HL-60 (cell line): ENCODE measurements at places on chromosomes 4 and X.
A peak's percentile ranks its signal among the peaks of the same experiment; 100 is the strongest.

DNA sequence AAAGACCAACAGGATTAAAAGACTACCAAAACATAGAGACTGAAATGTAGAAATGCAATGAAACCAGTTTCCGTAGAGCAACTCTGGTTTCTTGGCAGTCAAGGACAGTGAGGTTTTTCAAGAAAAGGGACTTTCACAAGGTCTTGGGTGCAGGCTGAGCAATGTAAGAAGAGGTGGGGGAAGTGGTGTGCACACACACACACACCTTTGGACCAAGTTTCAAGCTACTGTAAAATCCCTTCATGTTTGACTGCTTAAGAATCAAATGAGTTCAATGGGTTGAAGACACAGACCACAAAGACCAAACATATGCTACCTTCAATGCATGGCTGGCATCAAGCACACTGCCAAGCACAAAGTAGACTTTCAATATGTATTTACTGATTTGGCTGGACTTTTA is 17.8 kb upstream of the MCF2 start:
- no peak for DNase-seq

DNA sequence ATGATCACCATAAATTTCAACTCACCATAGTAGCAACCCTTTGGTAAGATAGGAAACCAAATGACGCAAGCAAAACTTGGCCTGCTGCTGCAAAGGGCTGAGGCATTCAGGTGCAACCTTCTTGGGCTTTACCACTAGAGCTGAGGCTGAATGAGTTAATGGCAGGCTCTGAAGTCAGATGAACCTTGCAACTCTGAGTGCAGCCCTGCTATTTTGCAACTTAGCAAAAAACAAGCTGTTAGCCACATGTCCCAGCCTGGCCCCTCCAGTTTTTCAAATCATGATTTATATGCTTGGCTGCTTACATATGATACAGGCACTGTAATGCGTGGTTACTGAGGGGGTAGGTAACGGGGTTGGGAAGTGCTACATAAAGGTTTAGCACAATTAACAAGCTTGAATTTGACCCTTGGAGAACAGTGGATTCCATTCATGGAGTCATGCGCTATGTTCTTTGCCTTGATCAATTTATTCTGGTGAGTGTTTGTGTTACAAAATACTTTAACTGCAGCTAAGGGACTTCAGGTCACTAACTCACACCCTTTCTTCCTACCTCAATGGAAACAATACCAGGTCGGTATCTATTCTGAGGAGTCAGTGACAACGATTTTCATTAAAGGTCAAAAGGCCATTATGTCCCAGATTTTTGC is 80.5 kb upstream of the PPARGC1A start:
- no peak for DNase-seq

GRCh38 chr4:133968174-133968573 is 233.4 kb downstream of the PABPC4L start:
- DNase-seq: no peak

GRCh38 chrX:2550328-2551020 is 49.7 kb upstream of the DHRSX start:
- no peak for DNase-seq

GRCh38 chr4:15254236-15254880 is 173.5 kb upstream of the C1QTNF7 start:
- DNase-seq: peak; percentile 45

DNA sequence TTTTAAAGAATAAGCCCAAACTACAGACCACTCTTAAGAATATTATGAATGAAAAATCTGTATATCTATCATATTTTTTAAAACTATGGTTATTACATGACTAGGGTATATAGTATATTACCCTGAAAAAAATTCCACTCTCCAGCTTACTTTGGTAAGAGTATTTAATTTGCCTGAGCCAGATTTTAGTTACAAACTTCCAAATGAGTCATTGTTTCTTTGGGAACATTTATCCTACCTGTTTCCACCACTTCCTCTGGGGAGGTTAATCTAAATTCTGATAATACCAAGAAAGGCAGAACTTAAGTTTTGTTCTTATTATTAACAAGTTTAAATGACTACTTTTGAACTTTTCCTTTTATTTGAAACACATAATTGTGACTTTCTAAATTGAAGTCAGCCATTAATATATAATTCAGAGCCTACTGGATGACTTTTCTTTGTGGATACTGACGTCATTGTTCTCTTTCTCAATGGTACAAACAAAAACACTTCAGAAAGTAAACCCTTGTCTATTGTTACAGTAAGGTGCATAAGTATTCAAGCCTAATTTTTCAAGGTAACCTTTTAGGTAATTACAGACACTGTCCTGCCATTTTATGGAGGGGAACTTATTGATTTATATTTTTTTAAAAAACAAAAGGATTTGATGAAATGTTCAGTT is 135.6 kb upstream of the TLL1 start:
- DNase-seq: no peak

DNA sequence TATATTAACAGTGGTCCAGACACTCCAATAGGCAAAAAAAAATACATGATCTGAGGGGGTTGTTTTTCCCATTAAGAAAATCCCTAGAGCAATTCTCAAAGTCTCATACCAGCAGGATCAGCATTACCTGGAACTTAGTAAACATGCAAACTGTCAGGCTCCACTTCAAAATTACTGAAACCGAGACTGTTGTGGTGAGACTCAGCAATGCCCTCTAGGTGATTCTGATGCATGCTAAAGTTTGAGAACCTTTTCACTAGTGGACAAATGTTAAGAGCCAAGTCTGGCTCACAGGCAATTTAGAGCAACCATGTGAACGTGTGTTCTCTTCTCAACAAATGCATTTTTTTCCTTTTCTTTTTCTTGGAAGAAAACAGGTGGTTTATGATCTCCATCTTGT is 30.2 kb downstream of the NEK1 start:
- no peak for DNase-seq

DNA sequence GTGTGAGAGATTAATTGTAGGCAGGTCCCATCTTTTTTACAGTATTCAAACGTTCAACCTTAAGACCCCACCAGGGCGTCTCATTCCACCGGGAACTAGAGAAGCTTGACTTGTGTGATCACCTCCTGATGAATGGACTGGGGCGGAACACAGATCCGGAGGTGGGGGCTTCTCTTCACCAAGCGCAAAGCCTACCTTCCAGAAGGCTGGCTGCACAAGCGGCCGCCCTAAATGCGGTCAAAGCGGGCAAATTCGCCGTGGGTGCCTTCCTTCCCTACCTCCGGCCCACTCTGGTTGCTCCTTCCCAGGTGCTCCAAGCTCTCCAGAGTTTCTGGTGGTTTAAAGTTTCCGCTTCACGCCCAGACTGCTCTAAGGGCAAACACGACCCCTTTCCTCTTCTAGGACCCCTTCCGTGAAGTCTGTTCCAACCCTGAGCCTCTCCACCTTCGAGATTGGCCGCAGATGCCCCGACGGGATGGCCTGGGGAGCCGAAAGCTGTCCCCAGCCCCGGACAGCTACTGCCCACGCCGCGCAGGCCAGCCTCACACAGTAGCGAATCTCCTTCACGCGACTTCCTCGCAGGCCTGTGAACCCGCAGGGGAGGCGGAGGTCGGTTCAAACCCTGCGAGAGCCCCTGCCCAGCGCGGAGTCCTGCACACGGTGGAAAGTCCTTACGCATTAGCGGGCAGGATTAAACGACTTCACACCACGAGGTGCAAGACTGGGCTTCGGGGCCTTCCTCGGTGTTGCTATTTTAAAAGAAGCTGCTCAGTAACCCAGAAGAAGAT is 1.6 kb upstream of the WWC2 start:
- DNase-seq: no peak

- peak; percentile 47 for DNase-seq
These were observed 595 bp downstream of the MBNL3 start for GRCh38 chrX:132488180-132488705.

- DNase-seq: no peak
These were observed 839 bp downstream of the QDPR start for GRCh38 chr4:17511051-17511450.

GRCh38 chrX:130704053-130705038 is 198.7 kb downstream of the ENOX2 start:
- DNase-seq: no peak

- DNase-seq: no peak
These were observed 192.1 kb downstream of the SPRY1 start for GRCh38 chr4:123588631-123589241.

GRCh38 chr4:17447675-17448298 is 64.1 kb downstream of the QDPR start:
- no peak for DNase-seq
